ENCODE measurements at places on chromosomes 12 and 14.

DNA sequence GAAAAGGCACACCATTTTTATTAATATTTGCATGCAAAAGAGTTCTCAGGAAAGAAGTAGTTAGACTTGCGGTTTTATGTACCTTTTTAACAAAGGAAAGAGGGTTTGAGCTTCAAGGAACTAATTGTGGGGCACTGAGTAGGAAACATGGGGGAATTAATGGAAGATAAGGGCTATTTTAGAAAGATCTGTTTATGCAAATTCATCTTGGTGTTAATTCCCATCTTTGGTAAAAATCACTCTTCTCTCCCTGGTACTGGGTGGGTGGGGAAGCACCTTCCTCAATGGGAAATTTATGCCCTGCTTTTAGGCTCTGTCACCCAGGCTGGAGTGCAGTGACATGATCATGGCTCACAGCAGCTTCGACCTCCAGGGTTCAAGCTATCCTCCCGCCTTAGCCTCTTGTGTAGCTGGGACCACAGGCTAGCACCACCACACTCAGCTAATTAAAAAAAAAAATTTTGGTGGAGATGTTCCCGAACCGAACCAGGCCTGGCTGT is 30.1 kb upstream of the RESF1 start:
- no peak for DNase-seq

DNA sequence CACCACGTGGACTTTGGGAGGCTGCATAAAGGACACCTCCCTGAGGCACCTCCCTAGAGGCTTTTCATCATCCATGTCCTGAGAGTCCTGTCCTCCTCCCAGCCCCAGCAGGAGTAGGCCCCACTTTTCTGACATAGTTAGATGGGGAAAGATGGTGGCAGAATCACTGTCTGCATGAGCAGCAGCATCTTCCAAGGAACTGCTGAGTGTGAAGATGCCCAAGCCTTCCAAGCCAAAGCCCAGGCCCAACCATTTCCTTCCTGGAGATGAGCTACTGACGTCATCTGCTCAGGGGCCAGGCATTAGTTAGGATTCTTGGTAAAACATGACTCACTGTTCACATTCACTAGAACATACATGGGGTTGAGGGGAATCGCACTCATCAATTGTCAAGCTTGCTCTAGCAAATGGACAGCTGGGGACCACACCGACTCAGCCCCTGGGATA is 37.3 kb downstream of the VDR start:
- DNase-seq: peak; percentile 91

GRCh38 chr14:101072945-101073597 is 169.5 kb upstream of the RTL1 start:
- peak; percentile 97 for DNase-seq

GRCh38 chr12:76790564-76791552 is 26.9 kb downstream of the ZDHHC17 start:
- peak; percentile 9 for DNase-seq

DNA sequence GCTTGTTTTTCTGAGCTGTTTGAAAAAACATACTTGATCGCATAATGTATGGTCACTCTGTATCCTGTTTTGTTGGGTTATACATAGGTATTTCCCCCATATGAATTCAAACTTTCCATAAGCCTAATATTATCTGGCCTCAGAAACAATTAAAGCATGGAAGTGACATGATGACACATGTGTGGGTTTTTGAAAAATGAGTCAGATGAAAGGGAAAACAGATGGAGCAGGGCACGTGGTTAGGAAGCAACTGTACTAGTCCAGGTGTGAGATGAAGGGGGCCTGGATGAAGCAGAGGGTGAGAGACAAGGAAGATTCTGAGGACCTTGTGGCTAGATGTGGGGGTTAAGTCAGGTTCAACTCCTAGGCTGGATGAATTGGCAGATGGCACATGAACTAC is 92.7 kb upstream of the DNM1L start:
- DNase-seq: peak; percentile 71

- no peak for DNase-seq
Observed at GRCh38 chr14:99217066-99217955, 54.7 kb downstream of the BCL11B start.

GRCh38 chr12:62113366-62114011 is 146.7 kb upstream of the USP15 start:
- no peak for DNase-seq

DNA sequence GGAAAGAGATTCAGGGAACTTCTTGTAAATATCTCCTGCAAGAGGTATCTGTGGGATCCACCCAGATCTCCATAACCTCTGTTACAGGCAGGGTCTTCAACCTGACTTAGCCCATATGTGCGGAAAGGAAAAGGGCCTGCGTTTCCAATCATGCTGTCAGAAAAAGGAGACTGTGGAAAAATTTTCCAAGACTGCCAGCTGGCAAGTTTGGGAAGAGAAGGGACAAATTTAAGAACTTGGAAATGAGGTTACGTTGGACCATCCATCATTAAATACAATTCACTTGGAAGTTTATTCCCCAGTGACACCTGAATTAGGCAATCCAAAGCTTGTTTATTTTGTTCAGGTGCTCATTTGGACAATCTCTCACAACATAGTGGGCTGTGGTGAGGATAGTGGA is 13.9 kb downstream of the PTHLH start:
- DNase-seq: no peak

- peak; percentile 23 for DNase-seq
Observed at GRCh38 chr12:11545484-11546330, 103.8 kb upstream of the ETV6 start.

GRCh38 chr12:89692439-89692838 is 16.2 kb downstream of the ATP2B1 start:
- no peak for DNase-seq

- DNase-seq: no peak
Observed at GRCh38 chr12:50224026-50224692, 57.0 kb upstream of the CERS5 start.

DNA sequence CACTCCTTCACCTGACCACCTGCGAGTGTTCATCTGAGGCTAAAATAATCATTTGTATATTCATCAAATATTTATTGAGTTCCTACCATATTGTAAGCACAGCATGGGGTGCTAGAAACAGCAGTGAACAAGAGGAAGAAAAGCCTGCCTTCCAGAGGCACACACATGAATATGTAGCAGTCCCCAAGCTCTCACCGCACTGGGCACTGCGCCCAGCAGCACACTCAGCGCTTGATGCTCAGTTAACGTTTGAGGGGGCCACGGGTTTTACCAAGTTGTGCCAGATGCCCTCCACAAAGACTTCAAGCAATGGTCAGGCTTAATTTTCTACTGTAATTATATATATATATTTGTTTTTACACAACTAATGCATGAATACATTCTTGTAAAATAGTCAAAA is 52.0 kb downstream of the HELB start:
- peak; percentile 8 for DNase-seq

GRCh38 chr14:26702721-26703230 is 104.9 kb upstream of the NOVA1 start:
- peak; percentile 13 for DNase-seq

GRCh38 chr14:42855085-42855484 is 1248.4 kb downstream of the LRFN5 start:
- DNase-seq: peak; percentile 19
